ENCODE measurements at places on chromosomes 7 and 10. TPM values are rescaled to one million over a fixed set of nuclear protein-coding genes. Genes with fewer than 3 reads are reported as not detected.

GRCh38 chr10:24503461-24504320 lies 220.0 kb downstream of the ARHGAP21 start:
- H3K27ac ChIP-seq = no peak overlapping the region
- H3K27me3 ChIP-seq = no peaks in the 10 kb centered on the region
- H3K4me3 ChIP-seq = no peak overlapping the region
- H3K4me1 ChIP-seq = no peaks in the 10 kb centered on the region

- DNase-seq = no peak
- peaks cover 5% of the 10 kb centered on the region for H3K36me3 ChIP-seq
- H3K27me3 ChIP-seq = no peaks in the 10 kb centered on the region
- no peak overlapping the region for H3K27ac ChIP-seq
- no peak overlapping the region for H3K4me3 ChIP-seq
- H3K4me1 ChIP-seq = no peaks in the 10 kb centered on the region
Measured at GRCh38 chr7:66263936-66264335, 58.8 kb downstream of the TPST1 start.

SEC24C gene
- total RNA-seq = 42.2 TPM

AKR1B1 gene
- total RNA-seq = 280 TPM

SLC26A5 gene
- total RNA-seq = not detected

- no peak overlapping the region for H3K27ac ChIP-seq
- no peaks in the 10 kb centered on the region for H3K36me3 ChIP-seq
- no peak for DNase-seq
- no peaks in the 10 kb centered on the region for H3K27me3 ChIP-seq
Measured at GRCh38 chr7:84971360-84971759, 215.5 kb downstream of the SEMA3D start.

- H3K27me3 ChIP-seq = peaks cover under 1% of the 10 kb centered on the region
- no peak overlapping the region for H3K4me3 ChIP-seq
- no peak overlapping the region for H3K27ac ChIP-seq
- DNase-seq = no peak
Measured at GRCh38 chr7:113408999-113409398, 290.6 kb upstream of the SMIM30 start.

NPY4R gene
- total RNA-seq = not detected

DNA sequence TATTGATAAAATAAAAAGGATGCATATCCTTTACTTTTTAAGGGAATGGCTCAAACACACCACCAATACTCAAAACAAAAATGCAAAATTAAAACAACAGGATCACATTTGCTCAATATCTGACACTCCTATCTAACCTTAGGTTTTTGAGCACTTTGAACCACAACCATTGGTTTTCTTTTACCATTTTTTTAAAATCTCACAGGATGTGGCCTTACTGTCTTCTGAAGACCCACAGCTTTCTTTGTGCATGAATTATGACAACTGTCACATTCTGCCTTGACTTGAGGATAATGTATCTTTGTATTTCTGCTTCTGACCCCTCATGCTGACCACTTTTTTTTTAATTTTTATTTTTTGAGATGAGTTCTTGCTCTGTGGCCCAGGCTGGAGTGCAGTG lies 461.1 kb upstream of the NRP1 start:
- H3K36me3 ChIP-seq = no peaks in the 10 kb centered on the region
- H3K27ac ChIP-seq = no peak overlapping the region
- no peaks in the 10 kb centered on the region for H3K27me3 ChIP-seq
- peaks cover 12% of the 10 kb centered on the region for H3K4me1 ChIP-seq
- DNase-seq = no peak

C10orf67 gene
- total RNA-seq = 0.36 TPM

DNA sequence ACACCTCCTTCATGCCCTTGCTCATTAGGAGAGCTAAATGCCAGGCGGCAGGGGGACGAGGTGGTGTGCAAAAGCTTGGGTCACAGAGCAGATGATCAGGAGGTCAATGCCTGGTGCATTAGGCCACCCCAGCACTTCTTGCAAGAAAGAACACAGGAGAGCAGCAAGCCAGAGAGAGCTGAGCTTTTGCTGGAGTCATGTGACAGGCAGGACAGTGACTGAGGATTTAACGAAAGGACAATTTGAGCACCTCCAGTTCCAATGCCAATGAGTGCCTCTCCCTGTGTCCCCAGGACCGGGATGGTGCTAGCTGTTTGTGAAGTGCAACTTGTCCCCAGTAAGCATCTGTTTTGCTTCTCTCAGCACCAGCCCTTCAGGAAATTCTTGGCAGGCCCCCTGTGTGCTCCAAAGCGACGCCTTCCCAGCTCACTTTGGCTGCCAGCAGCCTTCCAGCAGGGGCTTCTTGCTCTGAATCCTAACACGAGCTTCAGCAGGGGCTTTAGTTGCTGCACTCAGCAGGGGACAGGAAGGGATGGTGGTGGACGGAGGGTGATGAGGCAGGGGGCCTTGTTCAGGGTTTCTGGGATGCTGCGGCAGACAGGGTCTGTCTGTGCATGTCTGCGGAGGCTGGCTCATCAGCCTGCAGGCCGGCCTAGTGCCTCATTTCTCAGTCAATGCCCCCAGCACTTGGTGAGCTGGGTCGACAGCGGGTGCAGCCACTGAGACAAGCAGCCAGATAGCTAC lies 368.1 kb downstream of the RPS24 start:
- peaks cover 2% of the 10 kb centered on the region for H3K27me3 ChIP-seq
- peak overlapping the region; percentile 84 for H3K27ac ChIP-seq
- no peaks in the 10 kb centered on the region for H3K36me3 ChIP-seq
- peak; percentile 46 for DNase-seq
- no peak overlapping the region for H3K4me3 ChIP-seq

NXPH1 gene
- total RNA-seq = not detected

PKD1L1 gene
- total RNA-seq = 1.5 TPM

NEBL gene
- total RNA-seq = 805 TPM

DNA sequence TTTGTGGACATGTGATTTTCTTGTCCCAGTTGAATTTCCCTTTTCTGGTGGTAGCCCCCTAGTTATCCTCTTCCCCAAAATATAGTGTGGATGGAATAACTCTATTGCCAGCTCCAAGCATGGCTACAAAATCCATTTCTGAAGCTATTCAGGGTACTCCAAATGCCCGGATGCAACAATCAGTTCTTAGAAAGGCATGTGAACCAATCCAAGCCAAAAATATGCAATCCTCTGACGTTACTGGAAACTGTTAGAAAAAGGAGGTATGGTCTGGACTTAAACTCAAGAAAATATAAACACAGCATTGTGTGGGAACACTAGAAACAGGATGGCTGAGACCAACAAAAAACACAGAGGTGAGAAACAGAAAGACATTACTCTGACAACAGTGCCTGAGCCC lies 347.0 kb downstream of the GPAM start:
- H3K4me3 ChIP-seq = no peak overlapping the region
- H3K27ac ChIP-seq = no peak overlapping the region
- H3K27me3 ChIP-seq = peaks cover 25% of the 10 kb centered on the region
- no peaks in the 10 kb centered on the region for H3K4me1 ChIP-seq

DNA sequence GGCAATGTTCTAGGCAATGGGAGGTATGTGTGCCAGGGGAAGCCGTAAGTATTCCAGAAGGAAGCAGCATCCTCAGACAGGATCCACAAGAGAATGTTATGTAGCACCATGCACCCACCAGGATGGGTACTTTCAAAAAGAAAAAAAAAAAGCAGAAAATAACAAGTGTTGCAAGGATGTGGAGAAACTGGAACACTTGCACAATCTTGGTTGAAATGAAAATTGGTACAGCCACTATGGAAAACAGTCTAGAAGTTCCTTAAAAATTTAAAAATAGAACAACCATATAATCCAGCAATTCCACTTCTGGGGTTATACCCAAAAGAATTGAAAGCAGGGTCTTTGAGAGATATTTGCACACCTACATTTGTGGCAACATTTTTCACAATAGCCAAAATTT lies 20.2 kb downstream of the C10orf71 start:
- no peaks in the 10 kb centered on the region for H3K27me3 ChIP-seq
- peaks cover 62% of the 10 kb centered on the region for H3K4me1 ChIP-seq
- no peak for DNase-seq
- no peak overlapping the region for H3K27ac ChIP-seq
- no peak overlapping the region for H3K4me3 ChIP-seq

- H3K27me3 ChIP-seq = no peaks in the 10 kb centered on the region
- DNase-seq = peak; percentile 53
- peak overlapping the region; percentile 81 for H3K4me3 ChIP-seq
- peaks cover 27% of the 10 kb centered on the region for H3K36me3 ChIP-seq
- peak overlapping the region; percentile 99 for H3K27ac ChIP-seq
Measured at GRCh38 chr10:21534604-21535493, 817 bp downstream of the MLLT10 start.

GRCh38 chr7:64180989-64181388 lies 26.0 kb upstream of the ZNF735 start:
- H3K4me1 ChIP-seq = peaks cover 2% of the 10 kb centered on the region
- DNase-seq = no peak
- no peak overlapping the region for H3K4me3 ChIP-seq

GRCh38 chr7:30682212-30683083 lies at the start of gene CRHR2:
TSS of gene CRHR2 (minus strand) at chr7:30682456. CDS start at chr7:30682280, 176 bp downstream.
- H3K4me1 ChIP-seq = peaks cover 15% of the 10 kb centered on the region
- peak; percentile 26 for DNase-seq
- H3K4me3 ChIP-seq = peak within 1 kb of the TSS; percentile 67
- peak within 1 kb of the TSS; percentile 4 for H3K27ac ChIP-seq

CYP2W1 gene
- not detected for total RNA-seq

DNA sequence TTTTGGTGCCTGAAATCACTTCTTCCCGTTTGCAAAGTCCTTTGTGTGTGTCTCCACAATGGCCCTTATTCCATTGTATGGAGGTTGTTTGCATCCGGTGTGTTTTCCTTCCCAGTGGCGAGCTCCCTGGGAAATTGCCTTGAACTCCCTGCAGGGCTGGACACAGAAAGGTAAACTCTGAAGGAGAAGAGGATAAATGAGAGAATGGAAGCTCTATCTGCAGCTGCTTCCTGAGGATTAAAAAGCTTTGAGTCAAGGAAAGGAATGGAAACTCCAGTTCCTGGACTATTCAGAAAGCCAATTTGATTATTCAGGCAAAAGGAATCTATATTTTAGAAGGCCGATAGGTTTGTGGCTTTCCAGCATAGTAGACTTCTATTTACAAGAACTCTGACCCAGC lies 4.4 kb upstream of the GRK5 start:
- H3K4me1 ChIP-seq = peaks cover 25% of the 10 kb centered on the region
- no peaks in the 10 kb centered on the region for H3K27me3 ChIP-seq
- no peak overlapping the region for H3K4me3 ChIP-seq
- H3K36me3 ChIP-seq = no peaks in the 10 kb centered on the region

DNA sequence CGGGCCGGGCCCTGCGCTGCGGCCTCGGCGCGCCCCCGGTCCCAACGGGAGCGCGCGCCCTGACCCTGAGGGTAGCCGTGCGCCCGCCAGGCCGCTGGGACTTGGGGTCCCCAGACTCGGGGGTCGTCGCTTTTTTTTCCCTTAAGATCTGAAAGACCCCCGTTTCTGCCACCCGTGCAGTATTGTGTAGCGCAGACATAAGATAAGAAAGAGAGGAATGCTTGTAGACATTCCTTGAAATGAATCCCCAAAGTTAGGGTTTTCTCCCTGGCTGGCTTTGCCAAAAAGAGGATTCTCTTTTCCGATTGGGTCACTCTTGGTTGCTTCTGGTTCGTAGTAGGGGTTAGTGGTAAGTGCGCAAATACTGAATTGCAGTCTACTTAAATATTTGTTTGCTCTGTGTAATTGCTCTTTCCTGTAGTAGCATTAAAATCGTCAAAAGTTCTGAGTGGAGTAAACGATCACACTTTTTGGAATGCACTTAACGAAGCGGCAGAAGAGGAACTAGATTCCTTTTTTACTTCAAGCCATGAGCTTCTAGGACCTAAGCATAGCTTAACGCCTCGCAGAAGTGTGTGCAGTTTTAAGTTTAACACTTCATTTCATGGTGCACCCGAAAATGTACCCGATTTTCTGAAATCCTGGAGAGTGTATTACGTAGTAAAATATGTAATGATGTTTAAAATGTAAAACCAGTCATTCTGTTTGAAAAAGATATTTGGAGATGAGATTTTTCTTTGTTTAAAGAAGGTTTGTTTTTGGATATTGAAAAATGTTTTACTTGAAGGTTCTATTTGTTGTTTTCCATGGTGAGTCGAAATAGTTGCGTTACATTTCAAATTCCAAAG lies 1.3 kb downstream of the CUL1 start:
- H3K4me3 ChIP-seq = peak overlapping the region; percentile 88
- no peak for DNase-seq
- H3K27ac ChIP-seq = peak overlapping the region; percentile 95
- H3K4me1 ChIP-seq = peaks cover 80% of the 10 kb centered on the region

DNA sequence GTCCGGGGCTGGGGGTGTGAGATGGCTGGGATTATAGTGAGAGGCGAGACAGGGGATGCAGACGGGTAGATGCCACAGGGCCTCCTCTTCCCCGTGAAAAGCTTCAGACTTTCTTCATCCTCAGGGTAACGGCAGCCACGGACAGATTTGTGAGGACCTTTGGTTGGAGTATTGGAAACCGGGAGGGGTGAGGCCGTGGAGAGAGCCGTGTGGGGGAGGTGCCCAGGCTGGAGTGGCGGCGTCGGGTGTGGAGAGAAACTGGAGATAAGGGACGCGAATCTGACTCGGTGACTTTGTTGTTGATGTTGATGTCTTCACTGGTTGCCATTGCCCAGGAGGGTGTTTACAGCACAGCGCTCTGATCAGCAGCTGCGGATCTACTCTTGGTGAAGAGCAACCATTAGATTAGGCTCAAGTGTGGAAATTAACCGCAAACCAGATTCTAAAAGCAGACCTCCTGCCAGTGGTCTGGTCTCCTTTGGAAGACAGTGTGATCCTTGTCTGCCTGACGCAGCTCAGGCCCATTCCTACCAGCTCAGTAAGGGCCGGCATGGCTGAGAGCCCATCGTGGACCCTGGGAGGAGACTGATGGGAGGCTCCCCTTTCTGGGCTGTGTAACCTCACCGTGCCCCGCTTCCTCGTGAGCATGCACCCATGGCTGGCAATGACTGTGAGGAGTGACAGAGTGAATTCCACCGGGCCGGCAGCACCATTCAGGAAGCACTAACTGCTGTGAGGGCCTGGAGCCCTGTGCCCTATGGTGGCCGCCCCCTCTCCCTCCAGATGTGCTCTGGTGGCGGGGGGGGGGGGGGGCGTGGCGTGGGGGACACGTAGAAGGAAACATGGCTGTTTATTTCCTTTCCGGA lies 90.3 kb downstream of the INPP5A start:
- H3K4me3 ChIP-seq = peak overlapping the region; percentile 44

COL1A2 gene
- total RNA-seq = 96.6 TPM

CRYGN gene
- total RNA-seq = 0.41 TPM

DNA sequence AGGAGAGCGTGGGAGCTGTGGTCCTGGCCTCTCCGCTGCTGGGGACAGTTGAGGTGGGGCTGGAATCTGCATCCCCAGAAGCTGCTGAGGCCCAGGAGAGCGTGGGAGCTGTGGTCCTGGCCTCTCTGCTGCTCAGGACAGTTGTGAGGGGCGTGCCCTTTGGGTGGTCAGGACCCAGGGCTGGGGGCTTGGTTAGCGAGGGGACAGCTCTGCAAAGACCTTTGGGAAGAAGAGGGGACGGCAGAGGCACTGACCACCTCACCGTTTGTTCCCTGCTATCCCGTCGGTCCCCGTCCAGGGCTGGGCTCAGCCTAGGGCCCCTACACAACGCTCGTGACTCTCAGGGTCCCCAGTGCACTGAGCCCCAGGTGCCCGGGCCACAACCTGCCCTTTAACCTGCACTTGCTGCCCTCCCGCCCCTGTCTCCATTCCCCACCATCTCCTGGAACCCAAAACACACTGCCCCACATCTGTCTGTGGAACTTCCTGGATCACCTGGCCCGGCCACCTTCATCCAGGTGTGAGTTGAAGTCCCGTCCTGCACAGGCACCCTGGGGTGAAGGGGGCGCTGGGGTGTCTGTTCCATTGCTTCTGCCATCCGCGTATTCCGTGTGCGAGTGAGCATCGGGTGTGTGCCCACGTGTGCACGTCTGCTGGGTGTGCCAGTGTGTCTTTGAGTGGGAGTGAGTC lies 14.1 kb downstream of the FOXL3 start:
- no peaks in the 10 kb centered on the region for H3K36me3 ChIP-seq
- DNase-seq = no peak
- H3K4me3 ChIP-seq = no peak overlapping the region
- H3K27ac ChIP-seq = no peak overlapping the region

TMEM236 gene
- 0.66 TPM for total RNA-seq
